ENCODE measurements at places on chromosomes 11 and 22.

- DNase-seq, result no peak
Measured at GRCh38 chr22:38296372-38296771, 20.9 kb downstream of the CSNK1E start.

GRCh38 chr11:15757048-15757698, 599.2 kb downstream of the SOX6 start:
- no peak for DNase-seq

GRCh38 chr22:37060801-37061610, 9.5 kb downstream of the KCTD17 start:
- no peak for DNase-seq

- DNase-seq, result no peak
Measured at GRCh38 chr11:72381584-72382090, 52.7 kb downstream of the CLPB start.

GRCh38 chr11:63549411-63549810, 12.8 kb downstream of the PLAAT4 start:
- no peak for DNase-seq

DNA sequence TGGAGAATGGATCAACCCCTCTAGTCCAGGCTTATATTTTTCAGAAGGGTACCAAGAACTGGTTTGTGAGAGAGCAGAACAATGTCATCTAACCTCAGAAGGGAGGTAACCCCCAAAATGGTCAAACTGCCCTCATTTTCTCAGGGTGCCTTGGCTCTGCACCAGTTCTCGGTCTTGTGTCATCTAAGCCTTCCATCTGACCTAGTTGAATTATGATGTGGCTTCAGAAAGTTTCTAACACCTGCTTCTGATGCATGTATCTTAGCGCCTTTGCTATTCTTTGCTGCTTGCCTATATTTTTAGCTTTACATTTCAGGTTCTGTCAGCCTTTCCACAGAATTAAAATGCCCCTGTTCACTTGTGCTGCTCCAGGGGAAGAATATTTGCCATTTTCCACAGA, 91.7 kb upstream of the E2F8 start:
- DNase-seq, result no peak

DNA sequence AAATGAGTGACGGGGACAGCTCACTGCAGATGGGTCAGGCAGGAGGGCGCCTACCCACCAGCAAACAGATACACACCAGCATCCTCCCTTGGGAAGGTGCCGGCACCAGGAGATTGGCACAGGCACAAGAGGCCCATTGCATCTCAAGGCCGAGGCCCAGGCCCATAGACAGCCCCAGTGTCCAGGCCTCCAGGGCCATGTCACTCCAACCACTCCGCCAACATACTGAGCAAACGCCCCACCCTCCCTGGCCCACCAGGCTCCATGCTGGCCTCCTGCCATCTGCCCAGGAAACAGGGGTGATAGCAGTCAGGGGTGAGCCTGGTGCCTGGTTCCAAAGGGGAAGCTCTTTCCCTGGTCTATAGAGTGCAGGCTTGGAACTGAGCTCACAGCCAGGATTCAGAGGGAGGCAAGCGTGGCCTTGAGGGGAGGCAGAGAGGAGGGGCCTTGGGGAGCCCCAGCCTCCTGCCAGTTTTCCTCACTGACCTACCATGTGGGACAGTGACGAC, 34.7 kb downstream of the PISD start:
- no peak for DNase-seq

DNA sequence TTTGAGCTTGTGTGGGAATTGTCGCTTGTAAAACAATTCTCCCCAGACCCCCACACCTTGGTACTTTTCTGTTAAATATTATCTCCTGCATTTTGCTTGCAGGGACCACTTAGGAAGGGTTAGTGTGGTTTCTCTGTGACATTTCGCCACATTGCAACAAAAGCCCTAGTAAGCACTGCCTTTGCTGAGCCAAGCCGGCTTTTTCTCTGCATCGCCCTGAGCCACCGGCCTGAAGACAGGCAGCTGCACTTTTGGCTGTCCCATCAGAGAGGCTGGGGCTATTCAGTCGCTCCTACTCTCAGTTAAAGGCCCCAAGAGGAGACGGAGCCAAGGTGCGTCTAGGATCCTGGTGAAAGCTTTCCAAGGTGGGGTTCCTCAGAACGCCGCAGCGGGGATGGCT, 5.7 kb downstream of the MPPED1 start:
- DNase-seq, result no peak

GRCh38 chr11:31790649-31791048, 20.5 kb downstream of the PAX6 start:
- no peak for DNase-seq

GRCh38 chr11:17601676-17602075, 54.6 kb downstream of the OTOG start:
- no peak for DNase-seq

DNA sequence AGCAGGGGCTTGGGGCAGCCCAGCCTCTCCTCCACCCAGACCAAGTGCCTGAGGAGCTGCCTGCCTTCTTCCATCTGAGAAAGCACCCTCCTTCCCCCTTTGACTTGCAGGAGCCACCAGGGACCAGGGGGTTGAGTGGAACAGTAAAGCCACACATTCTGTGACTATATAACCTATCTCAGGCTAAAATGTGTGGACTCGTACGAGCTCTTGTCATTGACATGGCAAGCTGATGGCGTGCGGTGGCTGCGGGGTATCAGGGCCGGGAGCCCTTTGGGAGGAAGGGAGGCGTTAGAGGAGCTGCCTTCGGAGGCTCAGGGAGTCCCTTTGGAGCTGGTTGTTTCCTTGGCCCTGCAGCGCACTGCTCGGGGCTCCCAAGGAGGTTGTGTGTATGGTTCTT, 84.5 kb downstream of the CEP164 start:
- DNase-seq, result no peak

DNA sequence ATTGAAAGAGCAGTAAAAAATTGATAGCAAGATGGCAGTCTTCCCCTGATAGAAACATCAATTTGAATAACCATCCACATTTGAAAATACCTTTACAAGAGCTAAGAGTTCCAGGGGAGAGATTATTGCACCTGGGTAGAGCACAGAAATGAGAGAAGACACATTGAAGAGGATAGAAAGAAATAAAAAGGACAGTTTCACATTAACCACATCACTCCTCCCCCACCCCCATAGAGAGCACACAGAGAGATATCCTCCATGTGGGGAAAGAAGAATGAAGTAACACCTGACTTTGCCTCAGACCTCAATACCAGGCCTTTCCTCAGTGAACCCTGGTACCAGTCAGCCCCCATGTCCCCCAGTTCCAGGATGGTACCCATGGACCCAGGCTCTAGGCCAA, 486.7 kb downstream of the FAM181B start:
- no peak for DNase-seq

DNA sequence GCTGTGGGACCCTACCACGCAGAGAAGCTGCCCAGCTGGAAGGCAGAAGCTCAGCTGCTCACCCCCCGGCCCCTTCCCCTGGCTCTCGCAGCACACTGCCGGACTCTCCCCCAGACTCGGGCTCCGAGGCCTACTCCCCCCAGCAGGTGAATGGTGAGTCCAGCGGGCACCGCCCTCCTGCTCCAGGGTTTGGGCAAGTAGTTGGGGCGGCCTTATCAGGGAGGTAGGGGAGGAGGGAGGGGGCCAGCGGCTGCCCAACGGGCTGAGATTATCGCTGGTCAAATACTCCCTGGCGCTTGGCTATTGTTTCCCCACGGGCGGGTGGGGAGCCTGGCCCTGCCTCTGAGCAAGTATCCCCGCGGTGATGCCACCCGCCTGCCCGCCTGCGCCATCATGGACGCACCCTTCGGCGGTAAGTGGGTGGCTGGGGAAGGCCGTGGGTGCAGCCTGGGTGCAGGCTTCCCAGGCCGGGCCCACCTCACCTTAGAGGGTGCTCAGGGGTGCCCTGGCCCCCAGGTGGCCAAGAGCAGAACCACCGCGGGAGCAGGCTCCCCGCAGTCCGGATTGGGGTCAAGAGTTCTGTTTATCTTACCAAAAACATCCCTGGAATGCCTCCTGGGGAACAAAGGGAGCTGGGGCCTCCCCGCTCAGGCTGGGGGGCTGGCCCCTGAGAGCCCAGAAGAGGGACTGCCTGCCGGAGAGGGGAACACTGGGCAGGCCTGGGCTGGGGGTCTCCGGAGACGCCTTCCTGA, 16.9 kb downstream of the MYRF start:
- no peak for DNase-seq

GRCh38 chr11:94864506-94865045, 96.4 kb downstream of the AMOTL1 start:
- DNase-seq, result no peak

DNA sequence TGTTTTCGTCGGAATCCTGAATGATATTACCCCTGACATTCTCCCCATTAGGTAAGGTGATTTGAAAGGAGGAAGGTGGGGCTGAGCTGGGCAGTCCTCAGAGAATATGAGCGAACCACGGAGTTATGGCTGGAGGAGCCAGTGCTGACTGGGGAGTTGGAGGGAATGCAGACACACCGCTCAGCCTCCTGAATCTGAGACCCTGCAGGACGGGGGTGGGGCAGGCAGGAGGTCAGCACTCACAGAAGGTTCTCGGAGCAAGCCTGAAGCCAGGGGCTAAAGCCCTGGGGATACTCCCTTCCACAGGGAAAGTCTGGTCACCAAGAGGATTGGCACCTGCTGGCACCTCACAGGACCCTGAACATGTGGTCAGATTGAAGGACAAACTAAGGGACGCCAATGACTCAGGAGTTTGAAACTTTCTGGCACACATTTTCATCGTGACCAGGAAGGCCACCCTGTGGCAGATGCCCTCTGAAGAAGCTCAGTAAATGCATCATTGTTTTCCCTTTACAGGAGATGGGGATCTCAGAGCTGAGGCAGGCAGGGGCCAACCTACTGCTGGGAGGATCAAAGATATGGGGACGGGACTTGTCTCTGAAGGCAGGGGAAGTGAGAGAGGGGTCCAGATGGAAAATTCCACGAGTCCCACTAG, 26.9 kb upstream of the FCHSD2 start:
- DNase-seq, result no peak

DNA sequence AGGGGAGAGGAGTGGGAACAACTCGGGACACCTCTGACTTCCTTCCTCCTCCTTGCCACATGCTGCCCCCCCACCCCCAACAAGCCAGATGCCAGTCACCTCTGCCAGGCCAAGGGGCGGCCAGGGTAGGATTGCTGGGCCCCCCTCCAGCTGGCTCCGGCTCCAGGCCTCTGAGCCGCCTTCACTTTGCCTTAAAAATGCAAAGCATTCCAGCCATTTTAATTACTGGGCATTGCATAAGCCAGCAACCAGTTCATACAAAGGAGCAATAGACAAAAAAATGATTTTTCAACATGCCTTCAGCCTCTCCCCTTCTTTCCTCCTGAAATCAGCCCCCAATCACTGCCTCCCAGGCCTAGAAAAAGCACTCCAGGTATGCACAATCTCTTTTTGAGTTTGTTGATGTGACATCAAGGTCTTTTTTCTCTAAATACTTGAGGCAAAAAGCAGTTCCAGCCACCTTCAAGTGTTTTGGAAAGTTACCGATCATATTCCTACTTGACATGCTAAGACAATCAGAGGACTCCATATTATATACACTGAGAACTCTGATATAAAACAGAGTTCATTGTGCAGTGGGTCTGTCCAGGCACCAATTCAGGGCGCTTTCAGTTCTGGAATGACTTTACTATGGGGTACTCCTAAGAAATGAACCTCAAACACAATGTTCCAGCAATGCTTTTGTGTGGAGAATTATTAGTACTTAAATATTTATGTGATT, 12.4 kb upstream of the TIMP3 start:
- no peak for DNase-seq

DNA sequence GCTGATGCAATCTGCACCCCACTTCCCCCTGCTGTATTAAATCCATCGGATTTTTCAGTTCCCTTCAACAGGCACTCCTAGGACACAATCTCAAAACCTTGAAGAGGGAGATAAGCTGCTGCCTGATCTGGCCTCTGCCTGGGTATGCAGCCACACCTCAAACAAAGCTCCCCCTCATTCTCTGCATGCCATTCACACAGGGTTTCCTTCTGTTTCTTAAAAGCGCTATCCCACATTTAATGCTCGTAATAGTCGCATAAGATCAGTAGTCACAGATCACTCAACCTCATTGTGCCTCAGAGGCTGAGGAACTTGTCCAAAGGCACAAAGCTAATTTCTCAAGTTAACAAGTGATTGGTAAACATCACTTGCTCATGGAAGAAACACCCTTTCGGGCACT, 34.0 kb downstream of the UQCR10 start:
- no peak for DNase-seq

DNA sequence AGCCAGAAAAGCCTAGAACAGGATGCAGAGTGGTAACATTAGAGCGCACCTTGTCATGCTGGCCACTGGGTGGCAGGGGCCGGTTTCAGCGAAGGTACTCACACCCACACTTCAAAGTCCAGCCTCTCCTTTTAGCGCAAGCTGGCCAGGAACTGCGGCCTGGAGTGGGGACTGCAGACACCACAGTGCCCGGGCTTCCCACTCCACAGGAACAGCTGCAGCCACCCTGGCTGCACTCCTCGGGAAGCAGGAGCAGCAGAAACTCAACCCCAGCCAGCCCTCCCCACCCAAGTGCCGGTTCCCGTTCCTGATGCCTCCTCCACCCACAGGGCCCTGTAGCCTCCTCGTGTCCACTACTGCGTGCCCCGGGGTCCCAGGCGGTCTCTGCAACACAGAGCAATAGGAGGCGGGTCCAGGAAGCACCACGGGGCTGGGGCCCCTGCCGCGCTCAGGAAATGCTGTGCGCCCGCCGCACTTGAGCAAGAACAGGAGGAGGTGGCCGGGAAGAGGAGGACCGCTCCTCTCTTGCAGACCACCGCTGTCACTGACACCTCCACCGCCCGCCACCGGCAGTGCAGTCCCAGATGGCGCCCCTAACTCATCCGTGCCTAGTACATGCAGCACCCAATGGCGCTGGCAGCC, 2.2 kb downstream of the RFPL2 start:
- DNase-seq, result peak; percentile 50

GRCh38 chr11:102253020-102253715, 64.1 kb upstream of the BIRC3 start:
- no peak for DNase-seq

GRCh38 chr22:29310065-29310862, 3.8 kb downstream of the GAS2L1 start:
- no peak for DNase-seq

GRCh38 chr11:104001561-104002056, 34.8 kb upstream of the DDI1 start:
- no peak for DNase-seq

Data from HCT116 (cell line).